ENCODE measurements at places on chromosomes 3 and 15.

DNA sequence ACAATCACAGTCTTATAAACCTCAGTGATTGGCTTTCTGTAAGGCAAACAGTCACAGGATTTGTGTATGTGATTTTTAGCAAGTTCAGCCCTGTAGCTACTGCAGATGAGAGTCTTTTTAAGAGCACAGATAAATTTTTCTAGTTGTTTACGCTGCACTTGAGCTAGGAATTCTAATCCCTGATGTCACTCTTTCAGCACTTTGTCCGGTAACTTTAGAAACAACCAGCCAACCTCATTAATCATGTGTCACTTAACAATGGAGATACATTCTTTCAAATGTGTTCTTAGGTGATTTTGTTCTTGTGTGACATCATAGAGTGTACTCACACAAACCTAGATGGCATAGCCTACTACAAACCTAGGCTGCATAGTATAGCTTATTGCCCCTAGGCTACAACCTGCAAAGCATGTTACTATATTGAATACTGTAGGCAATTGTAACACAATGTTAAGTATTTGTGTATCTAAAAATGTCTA lies 36.8 kb upstream of the GOLGA6L2 start:
- no peak for DNase-seq

GRCh38 chr3:47890828-47891612 lies 88.1 kb downstream of the DHX30 start:
- DNase-seq: peak; percentile 52

GRCh38 chr3:105523501-105523900 lies 156.8 kb downstream of the ALCAM start:
- no peak for DNase-seq

- no peak for DNase-seq
Measured at GRCh38 chr3:42192334-42193200, 73.4 kb downstream of the CCK start.

DNA sequence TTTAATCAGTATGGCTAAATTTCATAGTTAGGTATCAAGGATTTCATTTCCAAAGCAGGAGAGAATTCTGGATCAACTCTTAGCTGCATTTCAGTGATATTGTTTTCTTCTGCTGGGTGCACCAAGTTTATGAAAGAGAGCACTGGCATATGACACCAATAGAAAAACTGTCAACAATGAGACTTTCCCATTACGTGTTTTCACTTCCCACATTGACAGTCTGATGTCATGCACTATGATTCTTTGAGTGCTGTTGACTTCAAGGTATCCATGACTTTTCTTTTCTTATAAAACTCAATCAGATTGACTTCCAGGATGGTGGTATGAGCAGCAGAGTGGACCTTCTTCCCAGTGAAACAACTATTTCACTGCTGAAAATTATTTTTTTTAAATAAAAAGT lies 476.1 kb downstream of the EDEM1 start:
- no peak for DNase-seq

DNA sequence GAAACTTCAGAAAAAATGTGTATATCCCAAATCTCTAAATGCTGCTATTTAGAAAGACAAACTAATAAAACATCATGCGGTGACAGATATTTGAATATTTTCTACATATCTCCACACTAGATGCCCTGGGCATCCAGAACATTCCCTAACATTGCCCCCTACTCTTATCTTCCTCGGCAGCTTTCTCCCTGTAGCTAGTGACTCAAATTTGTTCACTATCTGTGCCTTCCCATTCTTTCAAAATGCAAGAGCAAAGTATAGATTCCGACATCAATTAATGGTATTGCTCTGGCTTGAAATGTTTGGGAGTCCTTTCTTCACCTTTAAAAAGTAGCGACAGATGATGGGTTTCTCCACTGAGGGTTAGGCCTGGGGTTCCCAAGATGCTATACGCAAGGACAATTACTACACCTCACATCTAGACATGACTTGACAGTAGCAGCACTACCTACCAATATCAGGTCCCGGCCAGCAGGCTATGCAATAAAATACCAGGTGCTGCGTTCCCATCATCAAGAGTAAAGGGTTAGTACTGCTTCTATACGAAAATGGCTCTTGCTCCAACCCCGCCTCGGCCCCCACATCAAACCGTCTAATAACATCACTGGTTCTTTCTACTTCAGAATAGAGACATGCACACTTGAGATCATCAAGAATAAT lies 631 bp downstream of the UBR1 start:
- no peak for DNase-seq

DNA sequence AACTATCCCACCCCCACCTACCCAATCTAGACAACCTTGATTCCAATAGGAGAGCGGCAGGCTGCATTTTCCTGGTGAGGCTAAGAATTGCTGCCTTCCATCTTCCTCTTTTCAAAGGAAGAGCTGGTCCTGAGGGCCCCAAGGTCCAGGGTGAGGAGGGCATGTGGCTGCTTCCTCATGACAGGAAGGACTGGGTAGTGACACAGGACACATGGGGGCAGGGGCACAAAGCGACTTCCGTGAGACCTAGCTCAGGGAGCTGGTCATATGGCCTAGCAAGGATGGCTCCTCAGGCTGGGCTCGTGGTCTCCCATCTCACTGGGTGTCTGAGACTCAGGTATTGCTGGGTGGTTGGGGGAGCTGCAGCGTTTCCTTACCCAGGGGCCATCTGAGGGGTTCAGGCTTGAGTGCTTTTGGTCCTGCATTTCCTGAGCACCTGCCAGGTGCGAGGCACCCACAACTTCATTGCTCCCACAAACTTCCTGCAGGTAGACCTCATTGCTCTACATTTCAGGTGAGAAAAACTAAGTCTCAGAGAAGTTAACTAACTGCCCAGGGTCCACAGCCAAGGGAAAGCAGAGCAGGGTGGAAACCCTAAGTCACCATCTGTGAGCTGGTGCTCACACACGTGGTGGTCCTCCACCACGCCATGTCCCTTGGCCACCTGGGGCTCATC lies 160.0 kb upstream of the TLE3 start:
- no peak for DNase-seq

GRCh38 chr3:105868431-105868741 lies 426 bp downstream of the CBLB start:
- peak; percentile 81 for DNase-seq

- DNase-seq: no peak
Measured at GRCh38 chr15:37050345-37050744, 50.0 kb downstream of the MEIS2 start.

DNA sequence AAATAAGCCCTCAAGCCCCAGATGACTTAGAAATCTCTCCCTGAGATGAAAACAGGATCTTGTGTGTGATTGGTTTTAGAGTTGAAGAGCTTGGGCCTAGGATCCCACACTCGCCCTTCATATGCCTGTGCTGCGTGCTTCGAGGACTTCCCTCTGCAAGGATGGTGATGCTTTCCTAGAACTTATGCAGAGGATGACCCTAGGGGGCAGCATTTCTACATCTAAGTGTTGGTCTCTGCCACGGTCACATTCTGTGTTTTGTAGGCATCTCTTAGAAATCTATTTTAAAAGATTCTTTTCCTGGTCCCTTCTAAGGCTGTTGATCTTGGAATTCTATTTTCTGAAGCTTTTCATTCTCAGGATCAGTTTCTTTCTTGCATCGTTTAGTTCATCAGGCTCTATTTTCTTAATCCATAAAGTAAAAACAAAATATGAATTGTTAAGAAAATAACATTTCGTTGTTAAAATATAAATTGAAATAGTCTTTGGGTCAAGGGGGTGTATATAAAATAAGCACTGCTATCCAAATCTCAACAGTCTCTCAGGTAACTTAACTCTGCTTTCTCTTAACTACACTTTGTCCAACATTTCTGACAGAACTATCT lies 45.7 kb downstream of the WDR76 start:
- DNase-seq: no peak

GRCh38 chr3:30488070-30488756 lies 118.2 kb upstream of the TGFBR2 start:
- DNase-seq: no peak

DNA sequence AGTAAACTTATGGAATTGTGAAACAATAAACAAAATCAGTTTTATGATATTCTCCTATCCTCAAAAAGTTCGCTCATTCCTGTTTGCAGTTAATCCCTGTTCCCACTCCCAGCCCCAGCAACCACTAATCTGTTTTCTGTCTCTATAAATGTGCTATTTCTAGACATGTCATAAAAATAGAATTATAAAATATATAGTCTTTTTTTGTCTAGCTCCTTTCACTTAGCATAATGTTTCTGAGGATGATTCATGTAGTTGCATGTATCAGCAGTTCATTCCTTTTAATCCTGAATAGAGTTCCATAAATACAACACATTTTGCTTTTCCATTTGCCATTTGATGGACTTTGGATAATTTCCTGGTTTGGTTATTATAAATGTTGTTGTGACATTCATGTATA lies 140.0 kb downstream of the KCNAB1 start:
- DNase-seq: no peak

DNA sequence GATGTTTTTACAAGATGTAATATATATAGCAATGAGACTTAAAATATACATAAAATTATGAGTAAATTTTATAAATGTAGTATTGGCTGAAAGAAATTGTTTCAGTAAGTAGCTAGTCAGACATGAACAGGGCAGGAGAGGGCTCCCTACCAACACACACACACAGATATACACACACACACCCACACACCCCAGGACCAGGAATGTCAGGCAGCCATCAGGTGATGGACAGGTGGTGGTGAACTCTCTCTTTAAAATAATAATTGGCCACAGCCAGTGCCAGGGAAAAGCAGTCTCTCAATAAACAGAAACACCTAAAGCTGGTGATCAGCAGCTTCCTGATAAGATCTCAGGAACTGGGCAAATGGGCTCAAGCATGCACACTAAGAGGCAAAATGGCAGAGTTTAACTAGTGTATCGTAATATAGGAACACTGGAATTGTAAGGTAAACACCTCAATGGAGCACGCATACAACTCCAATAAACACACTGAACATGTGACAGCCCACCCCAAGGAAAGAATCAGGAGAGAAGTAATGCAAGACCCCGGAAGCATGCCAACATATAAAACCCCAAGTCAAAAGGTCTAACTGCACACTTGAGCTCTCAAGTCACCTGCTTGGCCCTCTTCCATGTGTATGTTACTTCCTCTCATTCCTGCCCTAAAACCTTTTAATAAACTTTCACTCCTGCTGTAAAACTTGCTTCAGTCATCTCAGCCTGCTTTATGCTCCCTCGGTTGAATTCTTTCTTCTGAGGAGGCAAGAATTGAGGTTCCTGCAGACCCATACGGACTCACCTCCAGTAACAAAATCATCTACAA lies 1034.1 kb upstream of the SEMA6D start:
- DNase-seq: no peak

DNA sequence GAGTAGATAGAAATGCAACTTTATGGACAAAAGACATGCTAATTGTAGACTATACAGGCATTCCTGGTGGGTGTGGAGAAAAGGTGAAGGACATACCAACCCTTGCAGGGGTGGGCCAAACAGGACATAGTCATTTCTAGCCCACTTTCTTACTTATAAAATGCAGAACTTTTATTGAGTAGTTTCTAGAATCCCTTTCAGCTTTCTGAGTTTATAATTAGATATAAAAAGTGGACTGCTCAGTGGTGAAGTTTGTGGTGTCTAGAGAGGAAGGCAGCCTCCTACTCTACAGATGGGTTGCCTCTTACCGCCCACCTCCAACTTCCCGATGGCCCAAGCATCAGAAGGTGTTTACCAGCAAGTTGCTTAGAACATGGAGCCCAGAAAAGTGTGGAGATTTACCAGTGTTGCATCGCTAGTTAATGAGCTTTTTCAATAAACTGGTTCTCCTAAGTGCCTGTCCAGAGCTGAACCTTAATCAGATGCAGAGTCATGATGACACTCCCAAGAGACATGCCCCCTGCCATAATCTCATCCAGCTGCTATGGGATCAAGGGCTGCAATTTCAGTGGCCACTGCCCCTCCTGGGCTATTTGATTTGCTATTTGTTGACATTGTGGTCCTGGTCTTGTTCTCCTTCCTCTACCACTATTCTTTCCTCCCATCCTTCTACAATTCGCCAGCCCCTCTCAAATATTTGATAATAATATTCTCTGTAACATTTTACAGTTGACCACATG lies 77.5 kb upstream of the STRIT1 start:
- no peak for DNase-seq

DNA sequence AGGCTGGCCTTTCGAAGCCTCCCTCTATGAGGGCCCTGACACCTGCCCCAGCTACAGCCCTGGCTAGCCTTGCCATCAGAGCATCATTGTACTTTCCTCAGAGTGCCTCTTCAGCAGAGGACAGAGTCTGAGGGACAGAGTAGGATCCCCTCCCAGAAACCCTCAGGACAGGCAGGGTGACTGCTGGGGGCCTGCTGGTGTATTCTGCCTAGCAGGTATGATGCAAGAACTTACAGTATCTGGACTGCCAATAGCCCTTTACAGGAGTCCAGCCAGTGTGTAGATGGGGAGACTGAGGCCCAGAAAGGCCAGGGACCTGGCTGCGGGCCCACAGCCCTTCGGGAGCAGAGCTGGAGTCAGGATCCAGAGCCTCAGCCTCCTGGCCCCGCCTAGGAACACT lies 19.1 kb downstream of the DUSP7 start:
- no peak for DNase-seq

DNA sequence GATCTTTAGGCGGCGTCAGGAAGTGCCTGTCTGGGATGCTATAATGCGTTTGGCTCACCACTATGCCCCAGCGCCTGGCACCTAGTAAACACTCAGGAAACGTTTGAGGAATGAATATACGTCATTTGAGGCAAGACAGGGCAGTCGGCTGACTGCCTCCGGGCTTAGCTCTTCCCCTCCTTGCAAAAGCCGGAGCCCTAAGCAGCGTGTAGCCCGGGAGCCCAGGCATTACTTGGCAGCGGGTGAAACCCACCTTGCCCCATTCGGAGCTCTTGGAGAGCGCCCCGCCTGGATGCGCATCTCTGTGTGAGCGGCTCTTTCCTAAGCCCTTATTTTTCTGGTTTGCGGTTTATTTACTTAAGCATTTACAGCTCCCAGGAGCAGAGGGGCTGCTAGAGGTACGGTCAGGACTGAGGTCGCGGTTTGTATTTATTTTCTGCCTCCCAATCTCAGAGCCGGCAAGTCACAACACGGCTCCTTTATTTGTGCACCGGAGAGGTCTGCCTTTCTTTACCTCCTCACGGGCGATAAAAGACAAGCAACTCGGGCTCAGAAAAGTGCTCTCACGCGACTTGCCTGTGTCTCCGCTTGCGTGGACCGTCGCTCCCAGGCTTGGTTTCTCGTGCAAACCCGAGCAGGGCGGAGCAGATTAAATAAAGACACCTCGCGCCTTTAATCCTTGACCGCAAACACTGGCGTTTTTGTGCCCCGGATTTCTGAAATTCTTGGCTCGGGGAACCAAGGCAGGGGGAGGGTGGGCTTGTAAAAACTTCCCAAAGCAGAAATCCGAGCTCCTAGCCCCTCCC lies 737 bp upstream of the ITPR1 start:
- DNase-seq: peak; percentile 87

DNA sequence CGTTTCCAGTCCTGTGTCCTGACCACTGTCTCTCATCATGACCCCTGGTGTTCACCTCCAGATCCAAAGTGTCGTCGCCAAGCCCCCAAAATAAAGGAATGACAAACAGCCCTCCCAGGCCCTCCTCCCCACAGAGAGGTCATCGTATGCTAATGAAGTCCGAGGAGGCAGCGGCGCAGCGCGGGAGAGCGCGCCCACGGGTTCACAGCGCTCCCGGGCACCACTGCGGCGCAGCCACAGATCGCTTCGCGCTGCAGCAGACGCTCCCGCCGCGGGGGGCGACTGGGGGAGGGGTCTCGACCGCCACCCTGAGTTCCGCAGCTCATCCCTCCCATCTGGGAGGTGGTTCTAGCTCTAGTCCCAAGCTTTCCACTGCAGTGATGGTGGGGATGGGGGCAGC lies 1.3 kb downstream of the DGKG start:
- peak; percentile 71 for DNase-seq

GRCh38 chr3:156371701-156372100 lies 183.2 kb downstream of the SSR3 start:
- DNase-seq: no peak

- no peak for DNase-seq
Measured at GRCh38 chr15:78768096-78768495, 43.2 kb downstream of the ADAMTS7 start.
